ENCODE measurements at places on chromosomes 3 and 15.
A peak's percentile ranks its signal among the peaks of the same experiment; 100 is the strongest.

DNA sequence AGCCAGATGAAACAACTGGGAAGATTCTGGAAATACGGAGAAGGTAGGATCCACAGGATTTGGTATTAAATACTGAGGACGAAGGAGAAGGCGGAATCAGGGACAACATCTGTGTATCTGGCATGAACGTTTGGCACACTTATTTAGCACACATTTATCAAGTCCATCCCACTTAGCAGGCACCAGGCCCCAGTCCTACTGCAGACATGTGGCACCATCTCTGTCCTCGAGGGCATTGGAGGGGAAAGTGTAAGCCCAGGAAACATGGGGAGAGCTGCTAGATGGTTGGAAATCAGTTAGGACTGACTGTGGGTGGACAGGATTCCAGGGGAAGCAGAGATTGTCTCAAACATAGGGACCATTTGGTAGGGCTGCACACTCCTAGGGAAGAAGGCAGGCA is 29.0 kb upstream of the LCTL start:
- no peak for DNase-seq

DNA sequence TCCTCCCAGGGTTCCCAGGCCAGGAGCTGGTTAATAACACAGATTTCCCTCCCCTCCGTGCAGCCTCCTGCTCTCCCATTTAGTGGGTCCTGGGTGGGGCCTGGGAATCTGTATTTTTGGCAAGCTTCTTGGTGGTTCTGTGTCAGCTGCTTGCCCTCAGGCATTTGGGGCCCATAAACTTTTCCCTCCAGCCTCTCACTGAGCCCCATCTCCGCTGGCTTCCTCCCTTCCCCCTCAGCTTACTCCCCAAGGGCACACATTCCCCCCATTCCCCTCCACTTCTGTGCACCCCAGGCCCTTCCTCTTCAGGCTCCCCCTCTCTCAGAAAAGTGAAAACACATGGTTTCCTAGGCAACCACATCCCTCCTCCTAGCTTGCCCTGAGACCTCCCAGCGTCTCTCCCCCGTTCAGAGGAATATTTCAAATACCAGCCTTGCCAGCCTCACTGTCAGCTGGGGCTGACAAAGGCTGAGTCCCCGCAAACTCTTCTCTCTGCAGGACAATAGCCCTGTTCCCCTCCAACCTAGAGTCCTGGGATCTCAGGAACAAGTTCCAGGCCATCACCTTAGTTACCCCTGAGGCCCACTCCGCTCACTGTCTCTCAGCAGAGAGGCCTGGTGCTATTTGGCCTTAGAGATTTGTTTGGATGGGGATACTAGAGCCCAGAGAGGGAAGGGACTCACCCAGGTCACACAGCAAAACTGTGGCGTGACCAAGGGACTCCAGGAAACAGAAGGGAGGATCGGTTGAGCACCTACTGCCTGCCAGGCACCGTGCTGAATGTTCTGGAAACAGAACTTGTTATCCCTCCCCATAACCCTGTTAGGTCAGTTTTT is 44.6 kb upstream of the SMAD6 start:
- DNase-seq, result no peak

DNA sequence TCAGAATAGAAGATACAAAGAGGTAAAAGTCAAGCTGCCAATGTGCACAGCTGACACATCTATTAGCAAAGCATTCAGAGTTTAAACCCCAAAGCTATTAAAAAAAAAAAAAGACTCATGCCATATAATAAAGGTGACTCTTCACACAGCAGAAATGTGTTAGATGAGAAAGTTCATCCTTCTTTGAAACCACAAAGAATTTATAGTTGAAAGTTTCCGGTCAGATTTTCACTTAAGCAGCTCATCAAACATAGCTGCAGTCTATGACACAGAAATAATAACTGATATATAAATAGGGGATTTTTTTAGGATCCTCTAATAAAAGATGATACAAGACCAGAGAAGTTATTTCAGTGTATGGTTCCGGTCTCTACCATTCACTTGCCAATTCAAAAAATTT is 76.6 kb downstream of the WWTR1 start:
- no peak for DNase-seq

DNA sequence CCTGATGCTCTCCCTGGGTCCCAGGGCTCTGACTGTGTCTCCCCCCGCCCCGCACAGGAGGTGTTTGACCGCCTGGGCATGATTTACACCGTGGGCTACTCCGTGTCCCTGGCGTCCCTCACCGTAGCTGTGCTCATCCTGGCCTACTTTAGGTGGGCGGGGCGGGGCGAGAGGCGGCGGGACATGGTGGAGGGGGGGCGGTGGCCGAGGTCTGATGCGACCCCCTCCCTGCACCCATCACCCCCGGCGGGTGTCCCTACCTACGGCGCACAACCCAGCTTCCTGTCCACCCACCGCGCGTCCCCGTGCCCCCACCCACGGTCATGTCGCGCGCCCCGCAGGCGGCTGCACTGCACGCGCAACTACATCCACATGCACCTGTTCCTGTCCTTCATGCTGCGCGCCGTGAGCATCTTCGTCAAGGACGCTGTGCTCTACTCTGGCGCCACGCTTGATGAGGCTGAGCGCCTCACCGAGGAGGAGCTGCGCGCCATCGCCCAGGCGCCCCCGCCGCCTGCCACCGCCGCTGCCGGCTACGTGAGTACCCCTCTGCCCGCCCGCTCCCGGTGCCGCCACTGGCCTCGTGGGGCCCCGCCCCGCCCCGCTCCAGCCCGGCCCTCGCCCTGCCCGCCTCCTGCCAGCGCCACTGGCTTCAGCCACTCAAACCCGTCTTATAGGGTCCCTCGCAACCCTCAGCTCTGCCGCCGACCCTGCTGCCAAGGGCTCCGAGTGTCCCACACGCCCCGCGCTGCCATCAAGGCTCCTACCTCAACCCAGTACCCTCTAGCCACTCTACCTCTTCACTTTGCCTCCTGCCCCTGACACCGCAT is 21.0 kb downstream of the PTH1R start:
- peak; percentile 30 for DNase-seq

DNA sequence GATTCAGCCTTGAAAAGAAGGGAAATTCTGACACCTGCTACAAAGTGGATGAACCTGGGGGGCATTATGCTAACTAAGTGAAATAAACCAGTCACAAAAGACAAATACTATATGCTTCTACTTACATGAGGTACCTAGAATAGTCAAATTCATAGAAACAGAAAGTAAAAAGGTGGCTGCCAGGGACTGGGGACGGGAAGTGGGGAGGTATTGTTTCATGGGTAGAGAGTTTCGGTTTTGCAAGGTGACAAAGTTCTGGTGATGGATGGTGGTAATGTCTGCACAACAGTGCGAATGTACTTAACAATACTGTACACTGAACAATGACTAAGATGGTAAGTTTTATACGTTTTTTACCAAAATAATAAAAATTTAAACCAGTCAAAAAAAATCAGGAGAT is 4.8 kb downstream of the IDH2 start:
- no peak for DNase-seq

GRCh38 chr3:189914799-189915198 is 205.9 kb downstream of the P3H2 start:
- DNase-seq, result no peak

- no peak for DNase-seq
Observed at GRCh38 chr3:45280232-45280631, 54.1 kb upstream of the TMEM158 start.

DNA sequence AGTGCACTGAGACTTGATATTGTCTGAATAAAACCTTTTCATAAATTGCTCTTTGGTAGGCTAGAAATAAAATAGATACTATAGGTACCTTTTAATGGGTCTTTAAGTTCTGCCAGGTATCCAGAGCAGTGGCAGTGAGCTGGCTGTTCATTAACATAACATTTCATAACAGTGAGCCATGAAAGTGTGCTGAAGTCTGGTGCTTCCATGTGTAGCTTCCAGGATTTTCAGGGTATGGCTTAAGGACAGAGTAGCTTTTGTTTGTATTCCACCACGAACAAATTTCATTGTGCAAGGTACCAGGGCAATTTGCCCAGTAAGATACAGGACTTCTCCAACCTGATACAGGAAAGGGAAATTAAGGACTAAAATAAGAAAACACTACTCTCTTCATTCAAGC is 124.7 kb upstream of the NANOGP8 start:
- no peak for DNase-seq

DNA sequence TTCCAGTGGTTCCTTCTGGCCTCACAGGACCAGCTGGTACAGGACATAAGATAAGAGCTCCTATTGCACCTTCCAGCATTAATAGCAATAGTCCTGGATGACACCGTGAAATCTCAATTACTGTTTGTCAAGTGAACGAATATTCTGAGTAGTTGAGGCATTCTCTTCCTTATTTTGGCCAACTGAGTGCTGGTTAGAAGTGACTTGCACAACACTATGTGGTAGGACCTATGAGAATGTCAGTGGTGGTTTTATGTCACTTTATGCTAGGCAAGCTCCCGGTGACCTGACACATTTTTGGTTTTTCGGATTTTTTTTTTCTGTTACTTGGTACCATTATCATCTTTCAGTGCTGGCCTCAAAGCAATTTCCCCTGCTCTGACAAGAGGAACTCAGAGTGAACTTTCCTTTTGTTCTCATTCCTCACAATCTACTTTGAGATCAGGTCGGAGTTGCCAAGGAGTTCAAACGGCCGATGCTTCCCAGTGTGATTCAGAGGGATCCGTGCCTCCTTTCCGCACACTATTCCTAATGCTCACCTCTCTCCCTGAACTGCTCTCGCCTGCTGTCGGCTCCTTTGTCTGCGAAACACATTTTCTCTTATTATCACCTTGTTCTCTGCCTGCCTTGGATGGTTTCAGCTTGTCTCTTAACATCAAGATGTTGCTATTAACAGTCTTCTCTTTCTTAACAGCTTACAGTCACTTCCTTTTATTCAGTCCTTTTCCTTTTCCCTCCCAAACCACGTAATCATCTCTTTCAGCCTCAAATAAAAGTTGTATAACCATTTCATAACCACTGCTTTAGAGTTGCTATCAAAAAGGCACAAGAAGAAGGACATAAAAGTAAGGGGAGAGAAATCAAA is 35.8 kb downstream of the QTRT2 start:
- no peak for DNase-seq
